Spleen (tissue), 13 donors: ENCODE measurements at places on chromosomes 12 and 14. TPM values are rescaled to one million over a fixed set of nuclear protein-coding genes. Genes with fewer than 3 reads are reported as not detected.
A peak's percentile ranks its signal among the peaks of the same experiment; 100 is the strongest.

B3GNT4 gene
- not detected for total RNA-seq

SYNDIG1L gene
- total RNA-seq: not detected

ARHGDIB gene
- 956 TPM for total RNA-seq

WNT1 gene
- not detected for total RNA-seq

COL2A1 gene
- total RNA-seq: 0.49 TPM

ASB2 gene
- 12.7 TPM for total RNA-seq

OASL gene
- total RNA-seq: 4.1 TPM

PLEKHG7 gene
- total RNA-seq: 1.1 TPM

CAPZA3 gene
- not detected for total RNA-seq

AKAP5 gene
- total RNA-seq: 2.9 TPM

KRT73 gene
- total RNA-seq: 0.59 TPM

RDH12 gene
- total RNA-seq: not detected

EFCAB11 gene
- 7.1 TPM for total RNA-seq

SLCO1A2 gene
- 1.9 TPM for total RNA-seq

GRCh38 chr14:50021261-50022031 lies 94.9 kb downstream of the VCPKMT start:
- no peak for DNase-seq

GRCh38 chr12:81726634-81727033 lies 32.5 kb downstream of the PPFIA2 start:
- DNase-seq: no peak

DNA sequence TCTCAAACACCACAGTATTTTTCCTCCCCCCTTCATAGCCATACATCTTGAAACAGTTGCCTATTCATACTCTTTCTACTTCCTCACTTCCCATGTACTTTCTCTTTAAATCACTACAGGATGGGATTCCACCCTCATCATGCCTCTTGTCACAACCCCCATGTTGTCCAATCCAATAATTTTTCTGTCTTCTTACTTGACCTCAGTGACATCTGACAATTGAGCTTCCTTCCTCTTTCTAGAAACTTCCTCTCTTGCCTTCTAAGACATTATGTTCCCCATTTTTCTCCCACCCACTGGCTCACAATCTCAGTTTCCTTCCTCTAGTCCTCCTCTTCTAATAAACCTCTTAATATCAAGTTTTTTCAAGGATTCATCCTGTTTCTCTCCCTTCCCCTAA lies 5.3 kb downstream of the C2CD5 start:
- DNase-seq: no peak

DNA sequence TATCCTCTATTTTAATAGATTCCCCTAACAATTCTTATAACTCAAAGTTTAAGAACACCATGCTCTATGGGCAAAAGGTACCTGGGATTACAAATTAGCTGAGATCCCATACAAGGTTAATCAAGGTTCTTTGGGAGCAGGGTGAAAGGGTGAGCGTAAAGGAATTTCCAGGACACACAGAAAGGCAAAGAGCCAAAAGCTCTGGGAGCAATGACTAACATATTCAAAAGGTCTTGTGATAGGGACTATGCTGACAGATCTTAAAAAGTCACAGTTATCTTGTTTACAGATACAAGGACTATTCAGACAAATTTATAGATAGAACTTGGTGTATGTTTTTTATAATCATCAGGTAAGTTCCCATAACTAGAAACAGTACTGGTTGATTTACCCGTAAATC lies 19.5 kb upstream of the PPFIBP1 start:
- no peak for DNase-seq

- DNase-seq: no peak
Measured at GRCh38 chr14:63266106-63266505, 52.6 kb downstream of the GPHB5 start.

- DNase-seq: peak; percentile 94
Measured at GRCh38 chr14:63852817-63853731, at the start of gene SYNE2. Gene SYNE2 (plus strand): TSS chr14:63853004. CDS start chr14:63909149, 56,145 bp downstream.

DNA sequence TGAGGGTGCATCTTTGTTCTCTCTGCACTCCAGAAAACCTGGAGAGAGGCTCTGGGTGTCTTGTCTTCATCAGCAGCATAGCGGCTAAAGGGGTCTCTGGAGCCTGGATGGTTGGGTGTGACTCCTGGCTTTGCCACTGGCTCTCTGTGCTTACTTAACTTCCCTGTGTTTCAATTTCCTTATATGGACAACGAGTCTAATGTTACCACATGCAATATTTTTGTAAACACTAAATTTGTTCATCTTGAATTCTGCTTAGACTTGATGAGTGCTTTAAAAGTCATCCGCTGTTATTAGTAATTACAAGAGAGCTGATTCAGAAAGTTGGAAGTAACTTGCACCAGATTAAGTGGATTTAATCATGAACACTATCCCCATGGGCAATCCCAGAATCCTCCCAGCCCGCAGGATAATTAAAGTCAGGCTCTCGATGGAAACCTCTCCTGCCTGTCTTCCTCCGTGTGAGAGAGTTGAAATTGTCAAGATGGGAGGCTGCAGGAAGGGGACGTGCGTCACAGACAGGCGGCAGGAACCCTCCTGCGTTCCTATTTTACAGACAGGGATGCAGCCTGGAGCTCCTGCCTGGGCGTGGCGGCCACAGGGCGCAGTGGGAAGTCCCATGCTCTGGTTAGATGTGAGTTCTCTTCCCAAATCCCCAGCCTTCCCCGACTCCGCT lies 201.2 kb downstream of the TTC8 start:
- no peak for DNase-seq

DNA sequence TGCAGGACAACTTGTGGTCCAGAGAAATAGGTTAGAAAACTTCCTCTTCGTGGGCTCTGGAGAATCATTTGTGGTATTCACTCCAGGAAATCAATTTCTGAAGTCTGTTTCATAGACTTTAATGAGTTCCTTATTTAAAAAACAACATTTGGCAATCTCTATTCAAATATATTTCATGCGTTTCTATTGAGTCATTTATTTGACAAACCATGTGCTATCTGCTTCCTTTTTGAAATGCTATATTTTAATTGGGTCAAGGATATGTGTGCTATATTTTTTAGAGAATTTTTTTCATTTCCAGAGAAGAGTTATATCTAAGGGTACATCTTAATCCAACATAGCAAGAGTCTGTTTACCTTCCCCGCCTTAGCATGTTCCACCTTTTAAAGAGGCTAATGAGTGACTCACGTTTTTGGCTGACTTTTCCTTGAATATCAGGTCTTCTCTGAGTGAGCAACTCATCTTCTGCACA lies 252.4 kb upstream of the EGLN3 start:
- DNase-seq: no peak

DNA sequence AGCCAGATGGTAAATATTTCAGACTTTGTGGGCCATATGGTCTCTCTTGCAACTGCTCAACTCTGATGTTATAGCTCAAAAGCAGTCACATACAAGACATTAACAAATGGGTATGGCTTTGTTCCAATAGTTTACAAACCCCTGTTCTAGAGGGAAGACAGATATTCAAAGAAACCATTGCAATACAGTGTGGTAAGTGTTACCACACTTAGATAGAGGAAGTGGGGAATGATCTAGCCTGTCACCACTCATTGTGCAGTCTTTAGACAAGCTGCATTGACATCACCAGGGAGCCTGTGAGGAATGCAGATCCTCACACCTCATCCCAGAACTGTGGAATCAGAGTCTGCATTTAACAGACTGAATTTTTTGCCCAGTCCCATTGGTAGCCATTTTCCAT lies 80.0 kb upstream of the RGS6 start:
- DNase-seq: no peak

DNA sequence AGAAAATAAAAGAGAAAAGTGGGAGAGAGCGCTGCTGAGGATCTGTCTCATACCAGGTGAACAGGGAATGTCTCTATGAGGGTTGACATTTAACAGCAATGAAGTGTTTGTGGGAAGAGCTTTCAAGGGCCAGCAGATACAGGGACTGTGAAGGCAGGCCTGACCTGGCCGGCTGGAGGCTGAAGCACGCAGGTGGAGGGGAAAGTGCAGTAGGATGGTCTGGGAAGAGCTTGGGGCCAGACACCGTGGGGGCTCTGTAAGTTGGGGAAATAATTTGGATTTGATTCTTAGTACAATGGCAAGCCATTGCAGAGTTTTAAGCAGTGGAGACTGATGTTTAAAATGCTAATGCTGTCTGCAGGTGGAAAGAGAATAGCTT lies 23.8 kb upstream of the DHRS2 start:
- no peak for DNase-seq

DNA sequence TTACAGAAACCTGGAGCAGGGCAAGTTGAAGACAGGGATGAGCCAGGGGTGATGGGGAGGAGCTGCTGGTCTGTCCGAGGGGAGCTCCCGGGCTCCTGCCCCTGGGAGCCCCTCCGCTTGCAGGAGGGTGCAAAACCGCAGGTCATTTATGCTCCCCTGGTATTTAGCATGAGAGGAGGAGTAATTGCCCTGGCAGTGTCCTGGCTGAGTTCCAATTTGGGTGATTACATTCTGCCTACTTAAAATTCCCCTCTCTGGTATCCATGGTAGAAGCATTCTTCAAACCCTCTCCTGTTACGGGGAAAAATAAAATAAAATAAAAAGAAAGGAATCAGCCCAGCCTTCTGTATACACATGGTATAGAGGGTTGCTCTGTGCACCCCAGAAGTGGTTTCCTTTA lies 61.7 kb upstream of the VRK1 start:
- no peak for DNase-seq

- no peak for DNase-seq
Measured at GRCh38 chr12:50541139-50541538, 36.4 kb downstream of the DIP2B start.

GRCh38 chr14:53692451-53692850 lies 264.2 kb downstream of the BMP4 start:
- DNase-seq: no peak

- no peak for DNase-seq
Measured at GRCh38 chr12:3380200-3381043, 110.6 kb upstream of the PRMT8 start.

DNA sequence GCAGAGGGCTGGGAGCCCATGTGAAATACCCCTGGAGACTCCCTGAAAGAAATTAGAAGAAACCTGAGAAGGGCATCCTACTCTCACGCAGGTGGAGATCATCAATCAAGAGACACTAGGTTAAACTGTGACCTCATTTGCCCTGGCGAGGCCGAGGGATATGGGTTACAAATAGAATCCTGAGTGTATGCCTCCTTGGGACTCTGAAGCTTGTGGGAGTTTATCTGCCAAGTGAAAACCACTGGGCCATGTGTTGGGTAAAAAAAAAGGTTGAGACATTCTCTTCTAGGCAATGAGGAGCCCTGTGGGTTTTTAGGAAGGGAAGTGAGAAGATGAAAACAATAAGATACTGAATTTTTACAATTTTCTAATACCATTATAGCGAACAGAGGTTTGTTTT lies 160.7 kb upstream of the ARID2 start:
- no peak for DNase-seq

DNA sequence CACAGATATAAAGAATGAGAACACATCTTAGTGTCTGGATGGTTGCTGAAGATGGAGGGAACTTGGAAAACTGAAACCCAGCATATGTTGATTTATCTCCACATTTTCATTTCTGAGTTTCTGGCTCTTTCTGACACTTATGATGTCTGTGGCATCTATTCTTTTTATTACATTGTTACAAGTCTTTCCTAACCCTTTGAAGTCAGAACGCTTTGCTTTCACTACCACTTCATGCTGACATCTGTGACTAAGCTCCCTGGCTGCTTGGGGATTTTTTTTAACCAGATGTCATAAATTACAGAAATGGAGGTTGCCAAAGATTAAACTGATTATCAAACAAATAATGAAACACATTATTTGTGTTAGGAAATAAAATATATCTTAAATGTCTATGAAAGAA lies 188.7 kb downstream of the KITLG start:
- DNase-seq: no peak

- DNase-seq: peak; percentile 94
Measured at GRCh38 chr12:6606331-6607131, 648 bp downstream of the CHD4 start.

- DNase-seq: no peak
Measured at GRCh38 chr14:30738978-30739377, 116.9 kb downstream of the SCFD1 start.

DNA sequence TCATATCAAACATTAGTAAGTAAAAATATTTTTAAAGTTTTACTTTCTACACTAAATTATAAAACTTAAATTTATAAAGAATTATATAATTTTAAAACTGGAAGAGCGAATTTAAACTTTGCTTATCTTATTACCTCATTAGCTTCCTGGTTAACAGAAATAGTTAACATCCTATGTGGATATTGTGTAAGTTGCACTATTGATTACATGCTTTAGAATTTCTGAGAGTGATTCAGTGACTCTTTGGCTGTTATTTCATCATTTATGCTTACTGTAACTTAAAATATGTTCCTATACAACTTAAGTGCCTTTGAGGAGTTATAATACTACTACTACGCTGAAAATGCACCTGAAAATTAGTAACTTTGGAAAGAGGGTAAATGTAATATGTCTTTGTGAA lies 101.4 kb downstream of the FOXA1 start:
- no peak for DNase-seq

- no peak for DNase-seq
Measured at GRCh38 chr14:50812856-50813543, 18.0 kb downstream of the NIN start.

- no peak for DNase-seq
Measured at GRCh38 chr12:109047081-109047805, 5.1 kb upstream of the USP30 start.

GRCh38 chr14:101713621-101714349 lies 47.7 kb upstream of the PPP2R5C start:
- DNase-seq: no peak

- DNase-seq: no peak
Measured at GRCh38 chr12:31531893-31532292, 59.0 kb downstream of the DENND5B start.

- DNase-seq: no peak
Measured at GRCh38 chr14:99595524-99595923, 8.5 kb downstream of the CCDC85C start.

- DNase-seq: no peak
Measured at GRCh38 chr14:23402296-23403138, 5.6 kb downstream of the MYH6 start.

DNA sequence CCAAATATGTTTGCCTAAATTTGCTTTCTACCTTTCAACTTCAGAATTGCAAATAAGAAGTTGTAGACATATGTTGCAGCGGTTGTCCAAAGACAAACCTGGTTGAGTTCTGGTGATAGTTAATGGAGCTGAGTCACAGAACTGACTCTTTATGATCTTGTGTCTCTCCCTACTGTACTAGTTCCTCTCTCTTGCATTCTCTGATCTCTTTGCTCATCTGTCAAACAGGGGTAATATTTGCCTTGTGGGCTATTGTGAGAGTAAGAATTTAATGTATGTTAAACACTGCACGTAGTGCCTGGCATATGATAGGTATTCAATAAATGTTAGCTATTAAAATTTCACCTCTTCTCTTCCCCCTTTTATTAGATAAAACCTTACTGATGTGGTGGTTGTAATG lies 283.5 kb upstream of the RGS6 start:
- no peak for DNase-seq

DNA sequence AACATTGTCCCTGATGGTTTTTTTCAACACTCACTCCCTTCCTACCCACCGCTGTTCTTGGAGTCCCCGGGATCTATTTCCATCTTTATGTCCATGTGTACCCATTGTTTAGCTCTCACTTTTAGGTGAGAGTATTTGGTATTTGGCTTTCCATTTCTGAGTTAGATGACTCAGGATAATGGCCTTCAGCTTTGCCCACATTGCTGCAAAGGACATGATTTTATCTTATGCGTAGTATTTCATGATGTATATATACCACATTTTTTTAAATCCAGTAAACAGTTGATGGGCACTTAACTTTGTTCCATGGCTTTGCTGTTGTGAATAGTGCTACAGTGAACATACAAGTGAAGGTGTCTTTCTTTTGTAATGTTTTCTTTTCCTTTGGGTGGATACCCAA lies 123.5 kb upstream of the KITLG start:
- DNase-seq: no peak

- DNase-seq: no peak
Measured at GRCh38 chr12:92002673-92003382, 142.8 kb downstream of the BTG1 start.

GRCh38 chr12:104165801-104166200 lies 27.8 kb upstream of the NFYB start:
- no peak for DNase-seq
